ENCODE measurements at places on chromosomes 11 and 22.

DNA sequence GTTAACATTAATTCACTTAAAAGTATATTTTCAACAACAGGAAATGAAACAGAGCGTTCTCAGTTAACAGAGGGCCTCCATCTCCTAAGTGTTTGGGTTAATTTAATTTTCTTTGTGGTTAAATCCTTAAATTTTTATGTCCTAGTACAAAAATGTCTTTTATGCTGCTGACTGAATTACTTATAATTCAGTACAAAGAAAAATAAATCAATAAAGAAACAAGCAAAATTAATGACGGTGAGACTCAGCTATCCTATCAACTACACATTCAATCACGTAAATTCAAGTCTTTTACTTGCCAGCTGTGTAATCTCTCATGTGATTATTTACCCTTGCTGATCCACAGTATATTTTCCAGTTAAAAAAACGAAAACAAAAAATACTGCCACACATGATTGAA is 81.4 kb downstream of the BBOX1 start:
- DNase-seq, result no peak

DNA sequence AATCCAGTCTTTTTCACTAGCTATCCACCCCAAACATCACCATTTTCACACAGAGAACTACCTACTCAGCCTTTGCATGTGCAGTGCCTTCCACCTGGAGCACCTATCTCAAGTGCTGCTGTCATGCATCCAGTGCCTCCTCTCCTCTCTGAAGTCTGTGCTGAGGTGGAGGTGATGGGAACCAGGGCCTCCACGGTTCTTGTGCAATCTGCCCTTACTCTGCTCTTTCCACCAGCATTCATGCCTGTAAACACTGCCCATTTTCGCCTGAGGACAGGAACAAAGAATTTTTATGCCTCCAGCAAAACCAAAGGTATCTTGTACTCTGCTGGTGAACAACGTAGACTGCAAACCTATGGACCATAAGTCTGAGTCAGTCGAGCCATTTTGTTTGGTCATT is 27.0 kb downstream of the PITPNB start:
- no peak for DNase-seq

GRCh38 chr11:32827276-32827675 is 2.5 kb upstream of the PRRG4 start:
- DNase-seq, result no peak

DNA sequence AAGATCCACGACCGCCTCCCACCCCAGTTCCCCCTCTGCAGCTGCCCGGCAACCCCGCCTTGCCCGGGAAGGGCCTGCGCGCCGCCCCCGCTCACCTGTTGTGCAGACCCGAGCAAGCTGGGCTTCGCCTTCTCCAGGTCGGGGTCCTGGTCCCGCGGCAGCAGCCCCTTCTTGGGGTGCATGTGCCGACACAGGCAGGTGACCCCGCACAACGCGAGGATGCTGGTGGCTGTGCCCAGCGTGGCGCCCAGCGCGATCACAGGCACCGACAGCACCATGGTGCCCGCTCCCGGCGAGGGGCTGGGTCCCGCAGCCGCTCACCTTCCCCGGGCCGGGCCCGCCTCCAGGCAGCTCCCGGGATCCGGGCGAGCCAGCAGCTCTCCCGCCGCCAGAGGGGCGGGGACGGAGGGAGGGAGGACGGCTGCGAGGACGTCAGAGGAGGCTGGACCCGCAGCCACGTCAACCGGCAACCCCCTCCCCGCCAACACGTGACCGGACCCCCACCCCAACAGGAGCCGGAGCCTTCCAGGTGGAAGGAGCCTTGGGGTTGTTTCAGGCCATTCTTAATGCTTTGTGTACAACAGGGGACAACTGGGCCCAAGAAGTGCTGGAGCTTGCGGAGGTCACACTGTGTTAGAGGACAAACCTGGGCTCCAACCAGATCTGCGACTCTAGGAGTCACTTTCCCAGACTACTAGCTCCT is at the start of gene SYT13:
TSS of gene SYT13 (minus strand) at position 412 of the 703 bp plus-strand sequence. CDS start at position 278, 134 bp downstream.
- DNase-seq, result no peak

Measured in CD4-positive, alpha-beta T cell treated with Interferon gamma for 1 hour (primary cell).